HTR-8/SVneo (cell line): ENCODE measurements at places on chromosomes 1 and 21.

DNA sequence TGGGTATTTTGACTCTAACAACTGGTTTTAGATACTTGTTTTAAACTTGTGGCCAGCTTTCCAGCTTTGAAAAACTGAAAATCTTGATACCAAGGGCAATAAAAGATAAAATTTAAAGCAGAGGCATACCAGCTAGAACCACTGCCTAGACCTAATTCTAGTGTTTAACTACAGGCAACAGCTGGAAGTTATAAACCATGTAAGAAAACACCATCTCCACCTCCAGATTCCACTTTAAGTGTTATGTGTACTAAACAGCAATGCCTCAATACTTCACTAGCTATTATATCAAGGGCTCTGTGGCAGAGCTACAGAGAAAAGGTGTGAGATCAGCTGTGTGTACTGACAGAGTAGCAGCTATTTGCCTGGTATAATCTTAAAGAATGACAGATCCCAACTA, 69.5 kb downstream of the LPAR3 start:
- no peak for DNase-seq

- DNase-seq, result no peak
Measured at GRCh38 chr1:8363186-8363766, 45.4 kb downstream of the SLC45A1 start.

DNA sequence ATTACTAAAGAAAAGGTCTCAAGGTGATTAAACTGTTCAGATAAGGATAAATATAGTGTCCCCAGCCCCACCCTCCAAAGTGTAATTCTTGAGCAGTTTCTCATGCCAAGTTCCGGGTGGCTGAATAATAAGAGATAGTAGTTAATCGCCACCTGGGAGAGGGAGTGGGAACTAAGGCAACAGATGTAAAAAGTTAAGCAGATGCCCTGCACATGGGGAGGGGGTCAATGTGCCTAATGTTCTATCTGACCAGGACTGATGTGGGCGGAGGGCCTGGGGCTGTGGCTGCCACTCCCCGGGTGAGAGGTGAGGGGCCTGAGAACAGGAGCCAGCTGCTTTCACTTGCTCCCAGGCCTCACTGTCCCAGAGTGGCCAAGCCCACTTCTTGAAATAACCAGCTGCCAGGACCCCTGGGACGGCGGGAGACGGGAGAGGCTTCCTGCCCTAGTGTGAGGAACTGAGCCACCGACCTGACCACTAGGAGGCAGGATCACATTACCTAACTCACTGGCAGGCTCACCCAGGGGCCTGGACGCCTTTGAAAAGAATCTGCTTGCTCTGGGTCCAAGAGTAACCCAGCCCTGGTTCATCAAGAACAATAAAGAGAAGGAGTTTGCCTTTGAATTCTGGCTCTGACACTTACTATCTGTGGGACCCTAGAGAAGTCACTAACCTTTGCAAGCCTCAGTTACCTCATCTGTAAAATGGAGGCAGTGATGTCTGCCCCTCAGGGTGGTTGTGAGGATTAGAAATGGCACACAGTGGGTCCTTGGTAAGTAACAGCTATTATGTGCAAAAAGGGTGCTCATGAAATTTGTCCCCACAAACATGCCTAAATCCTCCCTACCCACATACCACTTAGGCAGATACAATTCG, 179.2 kb downstream of the ATG4C start:
- peak; percentile 11 for DNase-seq

DNA sequence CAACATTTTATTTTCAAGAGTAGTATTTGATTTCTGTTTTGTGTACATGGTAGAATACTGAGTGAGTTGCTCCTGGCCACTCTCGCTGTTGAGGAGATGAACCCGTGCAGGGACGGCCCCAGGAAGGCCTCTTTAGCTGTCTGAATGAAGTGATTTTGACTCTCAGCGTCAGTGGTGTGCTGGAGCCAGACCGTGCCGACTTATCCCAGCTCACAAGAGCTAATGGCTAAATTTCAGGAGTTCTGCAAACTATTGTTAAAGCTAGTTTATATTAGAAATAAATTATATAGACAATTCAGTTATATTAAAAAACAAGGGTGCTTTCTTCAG, 111.2 kb upstream of the KIF26B start:
- DNase-seq, result no peak

- no peak for DNase-seq
Measured at GRCh38 chr21:39288987-39289386, 24.4 kb downstream of the BRWD1 start.

GRCh38 chr1:59139396-59139795, 157.5 kb upstream of the FGGY start:
- DNase-seq, result no peak

DNA sequence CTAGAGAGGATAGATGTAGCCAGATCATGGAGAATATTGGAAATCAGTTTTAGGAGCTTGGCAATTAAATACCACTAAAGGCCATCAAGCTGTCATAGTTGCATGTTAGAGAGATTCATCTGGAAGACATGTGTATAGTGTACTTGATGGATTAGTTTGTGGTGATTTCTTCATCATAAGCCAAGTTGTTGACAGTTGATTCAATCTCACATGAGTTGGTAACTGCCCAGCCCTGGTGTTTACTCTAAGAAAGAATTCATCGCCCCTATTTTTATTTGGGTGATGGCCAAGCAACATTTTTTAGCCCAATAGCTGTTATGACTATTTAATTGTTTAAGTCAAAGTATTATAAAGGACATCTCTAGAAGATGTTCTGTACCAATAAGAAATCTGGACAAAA, 737.6 kb downstream of the PLA2G4A start:
- peak; percentile 20 for DNase-seq

DNA sequence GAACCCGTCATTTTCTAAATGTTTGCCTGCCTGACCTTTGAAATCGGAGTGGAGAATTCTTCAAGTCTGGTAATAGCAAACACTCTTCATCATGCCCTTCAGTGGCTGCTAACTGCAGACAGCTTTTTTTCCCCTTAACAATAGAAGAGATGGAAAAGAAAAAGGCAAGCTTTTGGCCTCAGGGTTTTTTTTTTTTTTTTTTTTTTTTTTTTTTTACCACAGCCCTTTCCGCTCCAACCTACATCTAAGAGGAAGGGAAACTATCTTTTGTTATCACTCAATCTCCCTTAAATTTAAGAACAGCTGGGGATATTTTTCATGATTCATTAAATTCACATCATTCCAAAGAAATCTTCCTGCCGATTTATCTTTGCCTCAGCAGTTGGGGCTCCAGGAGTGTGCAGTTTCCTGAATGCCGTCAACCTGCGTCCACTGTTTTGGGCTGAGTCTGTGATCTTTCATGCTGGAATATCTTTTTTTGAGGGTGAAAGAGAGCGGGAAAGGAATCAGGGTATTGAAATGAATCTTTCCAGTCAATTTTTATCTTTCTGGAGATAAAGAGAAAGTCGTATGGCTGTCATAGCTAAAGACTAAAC, 144.5 kb upstream of the SMYD2 start:
- no peak for DNase-seq

DNA sequence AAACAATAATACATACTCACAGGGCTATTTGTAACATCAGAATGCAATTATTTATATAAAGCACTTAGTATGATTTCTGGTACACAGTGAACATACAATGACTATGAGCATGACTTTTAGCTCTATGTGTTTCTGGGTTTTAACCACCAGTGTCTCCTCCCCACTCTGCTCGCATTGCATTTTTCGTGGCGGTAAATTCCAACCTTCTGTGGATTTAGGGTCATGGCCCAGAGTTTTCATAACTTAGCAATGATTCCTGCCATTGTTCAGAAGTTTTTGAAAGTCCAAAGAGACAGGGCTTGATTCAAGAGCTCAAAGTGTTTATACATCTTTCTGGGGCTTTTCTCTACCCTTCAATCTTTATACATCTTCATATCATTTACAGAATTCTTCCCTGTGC, 191.3 kb downstream of the BACH1 start:
- DNase-seq, result no peak

- no peak for DNase-seq
Measured at GRCh38 chr1:30284728-30285475, 438.5 kb downstream of the MATN1 start.

DNA sequence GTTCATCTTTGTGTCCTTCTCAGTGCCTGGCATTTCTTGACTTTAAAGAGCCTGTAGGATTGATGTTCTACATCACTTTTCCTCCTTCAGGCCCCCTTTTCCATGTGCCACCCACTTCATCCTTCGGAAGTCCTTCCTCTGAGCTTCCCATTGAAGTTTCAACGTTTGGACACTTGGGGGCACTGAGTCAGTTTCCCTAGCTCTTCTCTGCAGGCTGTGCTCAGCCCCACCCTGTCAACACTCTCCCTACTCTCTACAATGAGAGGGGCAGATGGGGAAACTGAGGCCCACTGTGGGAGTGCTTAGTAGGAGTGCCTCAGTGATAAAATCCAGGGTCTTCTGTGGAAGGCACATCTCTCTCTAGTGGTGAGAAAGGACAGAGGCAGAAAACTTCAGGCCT, 11.9 kb downstream of the KCNJ10 start:
- no peak for DNase-seq

DNA sequence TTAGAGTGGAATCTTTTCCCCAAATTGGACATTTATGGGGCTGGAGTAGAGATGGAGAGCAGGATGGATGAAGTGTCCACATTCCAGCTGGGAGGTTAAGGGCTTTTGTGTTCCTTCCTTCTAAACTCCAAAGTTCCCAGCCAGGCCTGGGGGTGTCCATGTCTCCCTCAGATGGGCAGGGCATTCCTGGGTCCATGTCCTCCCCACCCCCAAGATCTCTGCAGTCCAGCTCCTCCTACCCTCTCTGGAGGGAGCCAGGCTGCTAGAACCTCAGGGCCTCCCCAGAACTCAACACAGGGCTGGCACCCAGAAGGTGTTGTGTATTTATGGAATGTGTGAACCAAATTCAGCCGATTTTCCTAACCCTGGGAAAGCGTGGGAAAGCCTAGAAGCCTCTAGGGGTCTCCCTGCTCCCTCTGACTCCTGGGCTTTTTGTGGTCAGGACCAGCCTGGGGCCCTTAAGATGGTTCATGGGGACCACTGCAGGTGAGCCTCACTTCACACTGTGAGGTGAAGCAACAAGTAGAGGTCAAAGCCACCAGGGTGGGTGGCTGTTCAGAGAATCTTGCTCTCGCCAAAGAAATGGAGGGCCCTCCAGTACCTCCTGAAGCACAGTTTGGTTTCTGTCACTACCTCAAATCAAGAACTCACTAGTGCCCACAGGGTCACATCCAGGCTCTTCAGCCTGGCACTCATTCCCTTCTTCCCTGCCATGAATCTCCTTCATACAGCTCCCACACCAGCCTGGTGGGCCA, 54.8 kb downstream of the GLIS1 start:
- DNase-seq, result peak; percentile 18

- no peak for DNase-seq
Measured at GRCh38 chr1:236516929-236517704, 6.7 kb upstream of the LGALS8 start.

DNA sequence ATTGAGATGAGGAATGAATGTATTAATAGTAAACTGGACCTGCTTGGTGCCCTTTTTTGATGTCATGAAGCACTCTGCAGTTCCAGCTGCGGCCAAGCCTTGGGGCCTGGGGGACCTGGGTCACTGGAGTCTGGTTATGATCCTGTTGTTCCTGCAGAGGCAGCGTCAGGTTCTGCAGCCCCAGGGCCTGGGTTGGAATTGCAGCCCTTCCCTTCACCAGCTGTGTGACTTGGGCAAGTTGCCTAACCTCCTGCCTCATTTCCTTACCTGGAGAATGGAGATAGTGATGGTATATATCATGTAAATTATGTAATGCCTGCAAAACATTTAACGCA, 9.1 kb upstream of the ATP5PO start:
- no peak for DNase-seq

DNA sequence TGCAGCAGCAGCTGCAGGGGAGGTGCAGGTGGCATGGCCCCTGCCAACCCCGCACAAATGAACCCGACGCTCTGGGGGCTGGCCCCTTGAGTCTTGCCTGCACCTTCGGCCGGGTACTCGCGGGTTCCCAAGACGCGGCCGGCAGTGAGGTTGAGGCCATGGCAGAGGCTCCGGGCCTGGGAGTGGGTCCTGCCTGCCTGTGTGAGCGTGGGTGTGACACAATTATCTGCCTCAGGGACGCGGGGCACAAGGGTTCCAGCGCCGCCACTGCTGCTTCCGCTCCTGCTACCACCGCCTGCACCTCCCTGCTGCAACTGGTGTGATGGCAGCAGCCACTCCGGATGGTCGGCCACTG, 20.9 kb upstream of the TGFB2 start:
- no peak for DNase-seq

- peak; percentile 56 for DNase-seq
Measured at GRCh38 chr1:180923021-180923841, 10.5 kb downstream of the KIAA1614 start.

- no peak for DNase-seq
Measured at GRCh38 chr1:31835415-31835814, 19.6 kb upstream of the SPOCD1 start.

DNA sequence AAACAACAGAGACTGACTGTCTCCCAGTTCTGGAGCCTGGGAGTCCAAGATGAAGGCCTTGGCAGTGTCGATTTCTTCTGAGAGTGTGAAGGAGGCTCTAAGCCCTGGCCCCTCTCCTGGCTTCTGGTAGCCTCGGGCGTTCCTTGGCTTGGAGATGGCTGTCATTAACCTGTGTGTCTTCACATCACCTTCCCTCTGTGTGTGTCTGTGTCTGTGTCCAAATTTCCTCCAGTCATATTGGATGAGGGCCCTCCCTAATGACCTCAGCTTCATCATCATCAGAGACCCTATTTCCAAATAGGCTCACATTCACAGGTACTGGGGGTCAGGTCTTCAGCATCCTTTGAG, 138.3 kb downstream of the TOMM20 start:
- DNase-seq, result no peak

DNA sequence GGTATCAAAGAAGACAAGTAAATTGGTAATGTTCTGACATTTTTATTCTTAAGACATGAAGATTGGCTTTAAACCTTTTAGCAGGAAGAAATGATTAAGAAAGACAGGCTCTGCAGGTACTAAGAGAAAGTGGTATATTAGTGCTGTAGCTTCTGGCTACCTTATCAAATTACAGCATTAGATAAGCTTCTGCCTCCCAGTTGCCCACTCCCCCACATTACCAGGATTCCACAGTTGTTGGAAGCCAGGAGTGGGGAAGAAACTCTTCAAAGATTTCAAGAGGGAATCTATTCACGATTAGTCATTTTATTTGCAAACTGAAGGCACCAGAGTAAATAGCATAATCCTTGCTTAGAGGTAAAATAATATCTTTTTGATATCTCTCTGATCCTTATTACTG, 274.9 kb downstream of the LMO4 start:
- DNase-seq, result no peak

GRCh38 chr1:243421784-243422183, 165.9 kb downstream of the SDCCAG8 start:
- DNase-seq, result peak; percentile 29
